ENCODE measurements at places on chromosomes 7 and 10. TPM values are rescaled to one million over a fixed set of nuclear protein-coding genes. Genes with fewer than 3 reads are reported as not detected.

GRCh38 chr10:86225103-86225782, 141.4 kb downstream of the GRID1 start:
- no peak for DNase-seq

GRCh38 chr10:25952857-25953256, 18.8 kb downstream of the MYO3A start:
- DNase-seq: no peak

DNA sequence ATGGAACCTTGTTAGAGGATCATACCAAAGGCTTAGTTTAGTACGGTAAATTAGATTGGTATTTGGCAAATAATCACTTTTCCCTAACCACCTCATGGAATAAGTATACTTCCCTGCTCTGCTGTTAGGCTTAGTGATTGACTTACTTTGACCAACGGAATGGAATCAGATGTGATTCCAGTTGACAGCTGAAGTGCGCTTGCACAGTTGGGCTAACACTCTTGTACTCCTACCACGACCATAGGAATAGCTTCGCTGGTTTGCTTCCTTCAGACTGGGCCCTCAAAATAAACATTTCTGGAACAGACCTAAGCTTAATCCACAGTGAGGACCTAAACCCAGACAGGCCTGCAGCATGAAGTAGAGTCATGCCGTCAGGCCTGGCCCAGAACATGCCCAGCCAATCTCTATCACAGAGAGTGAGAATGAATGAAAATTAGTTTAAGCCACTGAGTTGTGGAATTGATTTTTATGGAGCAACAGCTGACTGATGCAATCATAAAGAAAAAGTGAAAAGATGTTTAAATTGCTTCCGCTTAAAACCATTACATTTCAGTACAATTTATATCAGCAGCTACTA, 122.3 kb downstream of the DOCK4 start:
- DNase-seq: no peak

C7orf57 gene
- 7.8 TPM for polyA plus RNA-seq

All from testis (tissue), 5 donors.